T follicular helper cell (primary cell): ENCODE measurements at places on chromosomes 16 and 17.

GRCh38 chr16:25066426-25066746 lies 45.2 kb upstream of the LCMT1 start:
- no peak for DNase-seq

- no peak for DNase-seq
Measured at GRCh38 chr16:58948244-58948643, 214.1 kb upstream of the GOT2 start.

DNA sequence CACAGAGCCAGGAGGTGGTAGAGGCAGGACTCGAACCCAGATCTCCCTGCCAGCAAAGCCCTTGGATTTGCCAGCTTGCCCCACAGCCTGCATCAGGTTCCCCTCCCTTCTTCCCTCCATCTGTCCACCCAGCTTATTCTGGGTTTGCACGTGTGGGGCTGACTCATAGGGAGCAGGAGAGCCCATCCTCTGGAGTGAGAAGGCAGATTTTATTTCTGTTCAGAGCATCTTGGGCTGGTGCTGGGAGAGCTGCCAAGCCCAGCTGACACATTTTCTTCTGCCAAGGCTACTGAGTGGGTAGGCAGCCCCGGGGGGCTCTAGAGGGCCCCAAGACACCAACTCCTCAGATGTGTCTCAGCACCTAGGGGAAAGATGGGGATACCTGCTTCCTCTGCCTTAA lies 106.3 kb upstream of the CRHR1 start:
- no peak for DNase-seq

DNA sequence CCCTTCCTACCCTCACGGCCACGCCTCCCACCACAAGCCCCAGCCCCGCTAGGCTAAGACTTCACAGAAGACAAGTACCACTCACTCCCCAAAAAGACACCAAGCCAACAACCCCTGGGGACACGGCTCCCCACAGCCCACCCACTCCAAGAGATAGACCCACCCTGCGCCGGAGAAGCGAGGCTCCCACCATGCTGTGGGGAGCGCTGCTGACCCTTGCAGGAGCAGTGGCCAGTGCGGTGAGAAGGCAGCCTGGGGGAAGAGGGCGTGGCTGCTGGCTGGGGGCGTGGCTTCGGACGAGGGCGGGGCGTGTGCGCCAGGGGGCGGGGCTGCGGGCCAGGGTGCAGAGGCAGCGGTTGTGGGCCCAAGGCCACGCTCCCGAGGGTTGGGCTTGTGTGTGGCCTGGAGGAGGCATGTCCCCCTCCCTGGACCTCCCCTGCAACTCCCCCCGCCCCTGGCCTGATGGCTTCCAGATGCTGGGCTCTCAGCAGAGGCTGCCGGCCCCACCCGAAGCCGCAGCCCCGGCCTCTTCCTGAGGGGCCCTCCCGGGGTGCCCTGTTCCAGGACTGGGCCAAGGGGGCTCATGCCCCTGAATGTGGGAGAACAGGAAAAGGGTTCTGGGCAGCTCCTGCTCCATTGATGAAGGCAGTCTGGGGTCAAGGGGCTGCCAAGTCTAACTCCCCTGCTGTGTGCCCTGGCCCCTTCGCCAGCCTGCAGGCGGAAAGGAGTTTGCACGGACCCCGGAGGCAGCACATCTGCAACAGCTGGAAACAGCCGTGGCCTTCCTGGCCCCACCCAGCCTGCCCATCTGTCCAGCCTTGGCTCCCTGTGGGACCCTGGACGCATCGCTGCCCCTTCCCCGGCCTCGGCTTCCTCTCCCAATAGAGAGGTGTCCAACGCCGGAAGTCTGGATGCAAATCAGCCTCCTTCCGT lies 9.1 kb downstream of the TFAP4 start:
- DNase-seq = no peak

- no peak for DNase-seq
Measured at GRCh38 chr17:39194089-39194984, 3.1 kb downstream of the CACNB1 start.

GRCh38 chr16:85216522-85217375 lies 104.5 kb upstream of the CIBAR2 start:
- DNase-seq = no peak

DNA sequence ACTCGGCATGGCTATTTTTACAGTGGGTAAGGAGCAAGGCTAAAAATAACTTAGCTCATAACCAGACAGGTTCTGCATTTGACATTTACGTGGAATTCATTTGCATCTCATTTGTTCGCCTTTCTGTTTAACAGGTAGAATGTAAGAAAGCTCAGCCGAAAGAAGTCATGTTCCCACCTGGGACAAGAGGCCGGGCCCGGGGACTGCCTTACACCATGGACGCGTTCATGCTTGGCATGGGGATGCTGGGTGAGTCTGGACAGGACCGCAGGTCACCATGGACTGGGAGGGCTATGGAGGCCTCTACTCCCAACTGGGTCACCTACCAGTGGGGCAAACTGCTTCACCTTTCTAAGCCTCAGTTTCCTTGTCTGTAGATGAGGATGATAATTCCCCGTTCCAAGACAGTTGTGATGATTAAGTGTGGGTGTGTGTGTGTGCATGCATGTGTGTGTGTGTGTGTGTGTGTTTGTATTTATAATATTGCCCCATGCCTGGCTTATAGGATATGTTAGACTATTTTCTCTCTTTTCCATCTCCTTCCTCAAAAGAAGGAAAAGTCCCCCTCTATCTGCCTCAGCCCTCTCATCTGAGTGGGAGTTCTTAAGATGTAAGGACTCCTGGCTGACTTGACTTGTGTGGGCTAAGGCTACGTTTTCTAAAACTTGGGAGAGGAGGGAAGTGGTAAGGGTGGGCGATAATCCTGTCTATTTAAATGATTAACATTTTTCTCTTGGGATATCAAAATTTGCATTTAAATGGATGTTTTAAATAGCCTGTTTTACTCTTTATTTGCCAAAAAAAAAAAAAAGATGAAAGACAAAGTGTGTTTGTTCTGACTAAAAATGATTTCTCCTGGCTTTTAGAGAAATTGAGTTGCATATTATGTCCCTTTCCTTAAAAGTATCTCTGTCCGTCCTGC lies 129.0 kb downstream of the CCDC182 start:
- DNase-seq = no peak

GRCh38 chr17:39001703-39002637 lies 34.8 kb upstream of the FBXO47 start:
- DNase-seq = no peak

GRCh38 chr17:4965311-4965986 lies 2.2 kb downstream of the SPAG7 start:
- DNase-seq = no peak

DNA sequence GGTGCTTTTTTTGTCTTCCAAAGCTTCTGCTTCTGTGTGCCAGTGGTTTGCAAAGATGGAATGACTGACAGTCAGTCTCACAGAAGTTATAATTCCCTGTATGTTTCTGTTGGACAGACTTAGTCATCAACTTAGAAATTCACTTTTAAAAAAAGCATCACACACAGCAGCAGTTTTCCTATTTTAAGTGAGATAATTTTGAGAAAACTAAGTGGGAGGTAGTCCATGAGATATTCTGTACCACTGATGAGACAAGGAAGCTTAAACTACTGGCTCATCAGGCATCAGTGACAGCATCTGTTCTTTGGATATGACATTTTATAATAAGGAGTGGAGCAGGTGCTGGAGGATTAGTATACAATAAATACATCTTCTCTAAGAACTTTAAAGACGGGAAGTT lies 20.0 kb downstream of the CNP start:
- no peak for DNase-seq

DNA sequence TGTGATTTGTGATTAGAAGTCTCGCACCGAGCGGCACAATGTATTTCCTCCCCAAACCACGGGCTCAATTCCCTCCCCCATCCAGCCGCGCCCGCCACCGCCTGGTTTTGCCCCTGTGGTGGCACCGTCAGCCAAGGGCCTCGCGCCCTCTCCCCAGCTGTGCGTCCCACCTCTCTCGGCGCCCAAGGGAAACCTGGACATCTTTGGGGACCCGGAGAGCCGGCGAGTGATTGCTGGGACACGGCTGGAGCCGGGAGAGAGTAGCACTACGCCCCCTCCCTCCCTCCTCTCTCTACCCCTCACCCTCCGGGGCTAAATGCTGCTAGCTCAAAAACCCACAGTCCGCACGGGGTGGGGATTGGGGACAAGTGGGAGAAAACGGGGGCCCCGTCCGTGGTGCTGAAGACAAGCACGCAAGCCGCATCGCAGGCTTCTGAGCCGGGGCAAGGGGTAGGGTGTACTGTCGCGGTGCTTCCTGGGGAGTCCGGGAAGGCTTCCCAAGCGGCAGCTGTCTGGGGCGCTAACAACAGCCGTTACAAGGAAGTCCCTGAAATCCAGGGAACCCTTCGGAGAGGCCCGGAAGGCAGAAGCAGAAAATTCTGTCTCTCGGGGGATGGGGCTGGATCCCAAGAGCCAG lies 1.4 kb downstream of the CBLN1 start:
- no peak for DNase-seq

DNA sequence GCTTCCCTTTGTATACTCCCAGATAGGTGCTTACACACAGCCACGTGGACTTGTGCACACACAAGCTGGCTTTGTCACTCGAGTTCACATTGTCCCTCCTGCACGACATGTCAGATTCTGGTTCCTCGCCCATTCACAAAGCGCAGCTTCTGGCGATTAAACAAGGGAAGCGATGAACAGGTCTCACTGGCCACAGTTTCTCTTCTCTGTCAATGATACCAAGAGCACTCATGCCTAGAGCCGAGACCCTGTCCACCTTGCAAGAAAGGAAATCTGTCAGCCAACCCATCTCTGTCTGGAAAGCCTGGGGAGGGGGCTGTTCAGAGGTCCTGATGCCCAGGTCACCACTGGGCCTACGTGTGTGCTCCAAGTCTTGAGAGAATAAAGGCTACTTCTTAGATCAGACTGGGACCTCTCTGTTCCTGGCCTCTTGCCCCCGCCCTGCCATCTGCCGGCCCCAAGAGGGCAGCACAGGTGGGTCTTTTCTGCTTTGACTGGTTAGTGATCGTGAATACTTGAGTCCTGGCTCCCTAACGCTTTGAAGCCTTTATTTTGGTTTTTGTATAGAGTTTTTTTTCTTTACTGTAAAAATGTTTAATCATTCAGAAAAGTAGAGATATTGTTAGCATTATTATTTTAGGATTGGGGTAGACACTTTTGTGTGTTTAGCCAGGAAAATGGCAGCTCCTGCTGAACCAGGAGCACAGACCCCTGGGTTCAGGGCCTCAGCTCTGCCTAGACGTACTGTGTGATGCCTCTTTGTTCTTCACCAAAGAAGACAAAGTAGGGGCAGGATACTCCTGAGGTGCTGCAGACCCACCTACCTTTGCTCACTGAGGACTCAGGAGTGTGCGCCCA lies 104.7 kb downstream of the MRM1 start:
- DNase-seq = no peak

DNA sequence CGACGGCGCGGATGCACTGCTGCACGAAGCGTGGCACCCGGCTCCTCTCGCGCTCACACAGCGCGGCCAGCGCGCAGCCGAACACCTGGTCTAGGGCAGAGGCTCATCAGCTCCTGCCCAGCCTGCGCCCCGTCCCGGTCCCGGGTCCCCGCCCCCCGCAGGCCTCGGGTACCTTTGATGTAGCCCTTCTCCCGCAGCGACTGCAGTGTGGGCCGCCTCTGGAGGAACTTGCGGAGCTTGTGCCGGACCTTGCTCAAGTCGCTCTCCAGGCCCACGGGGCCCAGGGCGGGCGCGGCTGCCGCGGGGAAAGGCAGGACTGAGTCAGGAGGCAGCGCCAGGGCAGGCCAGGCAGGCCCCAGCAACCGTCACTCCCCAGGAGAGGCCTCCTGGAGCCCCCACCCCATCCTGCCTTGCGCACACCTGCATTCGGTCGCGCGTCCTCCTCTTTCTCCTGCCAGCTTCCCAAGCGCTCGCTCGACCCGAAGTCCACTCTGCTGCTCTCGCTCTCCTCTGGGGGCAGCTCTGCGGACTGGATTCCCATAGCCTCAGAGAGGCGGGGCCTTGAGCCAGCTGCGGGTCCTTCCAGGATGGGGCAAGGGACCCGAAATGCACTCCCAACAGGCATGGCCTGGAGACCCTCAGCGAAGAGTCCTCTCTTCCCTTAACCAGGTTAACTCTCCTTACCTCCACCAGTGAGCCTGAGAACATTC lies 36.0 kb downstream of the ARHGAP27 start:
- DNase-seq = no peak

DNA sequence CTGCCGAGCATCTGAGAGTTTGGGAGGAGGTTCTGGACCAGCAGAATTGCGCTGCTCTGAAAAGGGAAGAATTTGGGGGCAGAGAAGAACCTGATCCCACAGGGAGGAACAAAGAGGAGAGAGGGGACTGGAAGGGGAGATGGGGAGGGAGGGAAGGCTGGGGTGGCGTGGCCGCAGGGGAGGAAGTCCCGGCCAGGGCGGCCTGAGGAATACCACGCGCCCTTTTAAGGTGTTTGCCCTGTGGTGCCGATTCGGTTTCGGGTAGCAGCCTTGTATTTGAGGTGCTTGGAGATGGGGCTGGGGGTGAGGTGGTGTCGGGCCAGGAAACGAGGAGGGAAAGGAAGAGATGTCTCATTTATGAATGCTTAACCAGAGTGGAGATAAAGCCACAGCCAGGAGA lies 51.3 kb downstream of the AKAP1 start:
- no peak for DNase-seq

- no peak for DNase-seq
Measured at GRCh38 chr16:89667633-89668032, 10.0 kb downstream of the SPATA33 start.

DNA sequence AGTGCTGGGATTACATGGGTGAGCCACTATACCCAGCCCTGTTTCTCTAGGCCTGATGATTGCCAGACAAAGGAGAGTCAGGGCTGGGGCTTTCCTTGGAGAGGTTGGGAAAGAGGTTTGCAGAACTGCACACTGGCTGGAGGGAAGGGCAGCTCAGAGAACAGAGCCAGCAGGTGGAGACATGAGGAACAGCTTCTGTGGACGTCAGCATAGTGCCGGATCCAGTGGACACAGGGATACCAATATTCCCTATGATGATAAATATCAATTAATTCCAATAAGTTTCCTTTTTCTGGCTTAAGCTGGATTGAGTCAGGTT lies 43.2 kb upstream of the SCNN1B start:
- DNase-seq = no peak

- DNase-seq = no peak
Measured at GRCh38 chr17:3602499-3602898, 6.7 kb downstream of the TRPV1 start.

DNA sequence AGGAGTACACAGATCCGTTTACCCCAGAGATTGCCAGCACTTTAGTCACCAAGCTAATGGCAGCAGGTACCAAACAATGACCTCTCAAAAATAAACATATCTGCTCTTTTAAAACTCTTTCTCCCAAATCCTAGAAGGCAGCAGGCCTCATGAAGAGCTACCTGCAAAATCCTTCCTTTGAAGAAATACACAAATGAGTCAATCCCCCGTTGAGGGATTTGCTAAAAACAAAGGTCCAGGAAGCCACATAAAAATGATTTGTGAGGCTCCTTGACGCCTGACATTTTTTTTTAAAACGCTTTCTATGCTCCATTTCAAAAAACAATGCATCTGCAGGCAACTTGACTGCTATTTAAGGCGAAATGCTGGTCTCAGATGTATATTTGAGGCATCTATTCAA lies 58.2 kb downstream of the NACA2 start:
- no peak for DNase-seq

GRCh38 chr17:47844814-47845715 lies 4.0 kb upstream of the SCRN2 start:
- no peak for DNase-seq
